ENCODE measurements at places on chromosomes 6 and 20.

- DNase-seq: no peak
Measured at GRCh38 chr20:2798814-2799213, 1.6 kb downstream of the CPXM1 start.

DNA sequence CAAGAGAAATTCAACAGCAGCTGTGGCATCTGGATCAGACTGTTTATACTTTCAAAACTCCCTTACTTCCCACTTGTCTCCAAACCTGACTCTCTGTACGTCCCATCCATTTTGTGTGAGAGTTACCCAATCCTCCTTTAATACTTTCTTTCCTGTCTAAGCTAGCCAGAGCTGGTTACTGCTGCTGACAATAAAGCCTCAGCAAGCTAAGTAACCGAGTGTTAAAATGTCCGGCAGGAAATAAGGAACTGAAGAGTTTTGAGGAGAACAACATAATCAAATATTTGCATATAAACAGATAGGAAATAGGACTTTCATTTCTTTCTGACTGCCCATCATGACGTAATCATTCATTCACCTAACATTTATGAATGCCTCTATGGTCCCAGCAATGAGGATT lies 11.6 kb downstream of the TMEM30A start:
- no peak for DNase-seq

DNA sequence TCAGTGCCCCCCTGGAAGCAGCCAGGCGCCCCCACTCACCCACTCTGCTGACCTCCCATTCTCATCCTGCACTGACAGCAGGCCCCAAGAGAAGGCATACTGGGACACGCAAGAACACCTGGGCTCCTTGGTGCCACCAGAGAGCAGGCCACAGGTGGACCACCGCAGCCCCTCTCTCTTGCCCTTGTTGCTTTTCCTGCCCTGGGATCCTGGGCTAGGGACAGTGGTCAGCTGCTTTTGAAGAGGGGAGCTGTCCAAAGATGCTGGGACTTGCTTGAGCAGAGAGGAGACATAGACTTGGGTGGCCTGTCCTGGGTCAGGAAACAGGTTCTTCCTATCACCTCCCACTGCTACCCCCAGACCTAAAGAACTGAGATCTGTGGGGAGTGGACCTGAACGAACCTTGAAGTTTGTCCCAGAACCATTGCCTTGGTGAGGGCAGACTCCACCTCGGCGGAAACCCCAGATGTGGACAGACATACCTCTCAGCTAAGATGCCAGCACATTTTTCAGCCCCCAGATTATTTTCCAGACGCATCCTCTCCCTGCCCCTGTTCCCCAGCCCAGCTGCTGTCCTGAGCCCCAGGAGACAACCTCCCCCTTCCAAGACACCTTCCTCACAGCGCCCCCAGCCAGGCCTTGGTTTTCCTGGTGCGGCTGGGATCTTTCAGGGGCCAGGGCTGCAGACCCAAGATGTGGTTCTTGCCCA lies 1.1 kb downstream of the GLP1R start:
- DNase-seq: no peak

- DNase-seq: no peak
Measured at GRCh38 chr6:7164536-7165001, 56.8 kb downstream of the RREB1 start.

GRCh38 chr20:61734733-61735502 lies 330.8 kb downstream of the TAF4 start:
- DNase-seq: no peak

- peak; percentile 11 for DNase-seq
Measured at GRCh38 chr6:117481926-117482239, 591 bp upstream of the DCBLD1 start.

DNA sequence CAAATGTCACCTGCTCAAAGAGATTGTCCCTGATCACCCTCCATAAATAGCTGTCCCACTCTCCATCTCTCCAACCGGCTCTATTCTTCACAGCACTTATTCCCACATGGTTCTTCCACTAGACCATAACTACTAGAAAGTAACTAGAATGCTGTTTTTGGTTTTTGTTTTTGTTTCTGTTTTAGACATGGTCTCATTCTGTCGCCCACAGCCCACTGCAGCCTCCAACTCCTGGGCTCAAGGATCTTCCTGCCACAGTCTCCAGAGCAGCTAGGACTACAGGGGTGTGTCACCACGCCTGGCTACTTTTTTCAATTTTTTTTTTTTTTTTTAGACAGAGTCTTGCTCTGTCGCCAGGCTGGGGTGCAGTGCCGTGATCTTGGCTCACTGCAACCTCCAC lies 12.2 kb downstream of the MMP24 start:
- no peak for DNase-seq

- DNase-seq: no peak
Measured at GRCh38 chr6:170269846-170270541, 20.9 kb downstream of the DLL1 start.
